Cerebellar nuclear complex (tissue), 1 donor: ENCODE measurements at places on chromosomes 5 and 9.

DNA sequence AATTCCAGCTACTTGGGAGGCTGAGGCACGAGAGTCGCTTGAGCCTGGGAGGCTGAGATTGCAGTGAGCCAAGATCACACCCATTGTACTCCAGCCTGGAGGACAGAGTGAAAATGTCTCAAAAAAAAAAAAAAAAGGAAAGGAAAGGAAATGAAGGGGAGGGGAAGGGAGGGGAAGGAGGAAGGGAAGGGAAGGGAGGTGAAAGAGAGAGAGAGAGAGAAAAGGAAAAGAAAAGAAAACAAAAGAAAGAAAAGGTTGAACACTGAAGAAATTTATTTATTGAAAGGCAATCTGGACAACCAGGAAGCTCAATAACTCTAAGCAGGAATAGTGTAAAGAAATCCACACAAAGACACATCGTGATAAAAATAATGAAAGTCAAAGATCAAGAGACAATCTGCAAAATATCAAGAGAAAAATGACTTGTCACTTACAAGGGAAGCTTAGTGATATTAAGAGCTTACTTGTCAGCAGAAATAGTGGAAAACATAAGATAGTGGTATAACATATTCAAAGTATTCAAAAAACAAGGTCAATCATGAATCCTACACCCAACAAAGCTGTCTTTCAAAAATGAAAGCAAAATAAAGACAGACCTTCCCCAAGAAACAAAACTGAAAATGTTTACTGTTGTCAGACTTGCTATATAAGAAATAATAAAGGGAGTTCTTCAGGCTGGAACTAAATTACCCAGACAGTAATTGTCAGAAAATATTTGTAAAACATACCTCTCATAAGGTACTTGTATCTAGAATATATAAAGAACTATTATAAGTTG is 10.9 kb upstream of the RIMOC1 start:
- no peak for DNase-seq

DNA sequence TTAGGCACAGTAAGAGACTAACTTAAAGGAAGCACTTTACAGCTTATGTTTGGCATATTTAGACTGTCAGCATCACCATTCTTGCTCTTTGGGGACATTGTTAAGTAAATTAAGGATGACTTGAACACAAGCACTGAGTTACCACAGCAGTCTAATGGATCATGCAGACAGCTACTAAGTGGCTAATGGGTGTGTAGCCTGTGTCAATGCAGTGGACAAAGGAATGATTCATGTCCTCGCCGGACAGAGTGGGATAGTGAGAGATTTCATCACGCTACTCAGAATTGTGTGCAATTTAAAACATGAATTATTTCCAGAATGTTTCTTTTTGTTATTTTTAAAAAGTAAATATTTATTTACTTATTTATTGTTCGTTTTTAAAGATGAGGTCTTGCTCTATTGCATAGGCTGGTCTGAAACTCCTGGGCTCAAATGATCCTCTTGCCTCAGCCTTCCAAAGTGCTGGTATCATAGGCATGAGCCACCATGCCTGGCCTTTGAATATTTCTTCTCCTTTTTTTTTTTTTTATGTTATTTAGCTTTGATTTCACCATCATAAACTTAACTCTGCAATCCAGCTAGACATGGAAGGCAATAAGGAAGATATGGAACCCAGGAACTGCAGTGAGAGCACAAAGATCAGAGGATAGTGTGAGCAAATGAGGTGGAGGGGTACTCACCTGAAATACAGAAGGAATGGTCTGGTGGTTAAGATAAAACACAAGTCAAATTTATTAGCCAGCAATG is 53.0 kb upstream of the KLF4 start:
- no peak for DNase-seq

DNA sequence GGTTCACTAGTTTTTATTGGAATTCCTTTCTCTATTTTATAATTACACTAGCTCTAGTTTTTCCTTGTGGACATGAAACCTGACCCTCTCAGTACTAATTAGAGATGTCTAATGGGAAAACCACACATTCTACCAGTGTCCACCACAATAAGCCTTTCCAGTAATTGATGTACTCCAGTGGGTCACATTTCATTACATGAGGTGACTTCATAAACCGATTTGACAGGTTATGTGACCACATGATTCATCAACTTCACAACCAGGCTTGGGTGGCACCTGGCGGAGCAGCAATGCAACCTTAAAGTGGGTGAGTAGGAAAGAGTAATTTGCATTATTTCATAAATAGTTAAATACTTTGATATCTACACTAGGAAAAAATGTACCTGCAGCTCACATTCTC is 284.2 kb upstream of the ADAMTS16 start:
- DNase-seq, result no peak

DNA sequence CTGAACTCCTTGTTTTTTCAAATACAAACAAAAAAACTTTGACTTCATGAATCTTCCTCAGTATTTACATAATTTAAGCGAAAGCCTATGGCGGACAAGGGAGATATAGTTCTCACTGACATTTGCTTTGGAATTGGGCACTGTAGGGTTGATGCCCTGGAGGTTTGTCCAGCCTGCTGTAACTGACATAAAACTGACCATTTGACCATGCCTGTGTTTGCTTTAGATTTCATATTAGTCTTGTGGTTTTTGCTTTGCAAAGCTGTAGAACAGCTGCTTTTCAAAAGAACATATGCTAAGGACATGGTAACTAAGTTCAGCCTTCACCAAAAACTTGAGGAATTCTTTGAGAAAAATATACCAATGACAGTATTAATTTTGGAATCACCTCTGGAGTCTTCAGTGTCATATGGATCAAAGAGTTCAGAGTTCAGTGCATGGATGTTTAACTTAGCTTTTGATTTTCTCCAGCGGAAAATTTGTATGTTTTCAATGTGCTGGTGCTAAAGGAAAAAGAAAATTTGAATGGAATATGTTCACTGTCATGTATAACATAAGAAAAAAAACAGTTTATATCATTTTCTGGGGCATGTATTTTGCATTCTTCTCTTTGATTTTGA is 1013.1 kb downstream of the NR2F1-AS1 start:
- no peak for DNase-seq
